ENCODE measurements at places on chromosomes 3 and 15.
A peak's percentile ranks its signal among the peaks of the same experiment; 100 is the strongest.

- no peak for ATAC-seq
Measured at GRCh38 chr15:76340803-76341365, 4.3 kb downstream of the ISL2 start.

DNA sequence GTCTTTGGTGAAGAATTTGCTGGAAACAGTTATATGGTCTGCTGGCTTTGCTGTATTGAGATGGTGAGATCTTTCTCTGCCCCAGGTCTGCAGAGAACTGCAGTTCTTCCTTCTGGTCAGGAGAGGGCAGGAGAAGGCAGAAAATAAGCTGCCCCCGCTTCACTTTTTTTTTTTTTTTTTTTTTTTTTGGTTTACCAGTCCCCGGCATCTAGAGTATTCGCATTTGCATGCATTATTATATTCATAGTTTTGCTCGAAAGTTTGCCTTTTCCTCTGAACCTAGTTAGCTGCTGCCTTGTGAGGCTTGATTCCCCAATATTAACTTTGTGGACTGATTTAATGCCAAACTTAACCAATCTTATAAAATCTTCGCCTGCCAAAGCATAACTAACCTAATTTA is 10.6 kb upstream of the PARL start:
- ATAC-seq = peak; percentile 57

GRCh38 chr3:12401208-12401607 is 83.1 kb upstream of the TSEN2 start:
- ATAC-seq = no peak

GRCh38 chr3:48268936-48269561 is 28.1 kb downstream of the ZNF589 start:
- ATAC-seq = peak; percentile 11

GRCh38 chr15:31314380-31314779 is 12.3 kb upstream of the KLF13 start:
- no peak for ATAC-seq

GRCh38 chr3:141707741-141708203 is 30.3 kb upstream of the RNF7 start:
- no peak for ATAC-seq

- ATAC-seq = no peak
Measured at GRCh38 chr3:153001210-153002078, 160.6 kb upstream of the RAP2B start.

DNA sequence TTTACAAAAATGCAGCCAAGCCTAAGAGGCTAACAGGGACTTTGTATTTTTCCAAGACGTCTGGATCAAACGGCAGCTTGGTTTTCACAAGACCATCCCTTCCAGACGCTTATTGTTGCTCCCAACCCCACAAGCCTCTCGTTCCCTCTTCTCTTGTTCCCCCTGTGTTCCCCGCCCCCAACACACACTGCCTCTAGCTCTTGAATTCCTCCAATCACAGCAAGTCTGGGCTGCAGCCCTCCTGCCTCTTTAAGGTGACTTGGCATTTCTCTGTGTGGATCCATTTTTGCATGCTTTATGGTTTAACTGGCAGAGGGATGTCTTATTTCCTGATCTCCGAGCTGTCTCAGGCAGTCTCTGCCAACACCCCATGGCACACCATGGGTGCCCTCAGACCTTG is 182.2 kb downstream of the ABHD5 start:
- no peak for ATAC-seq

DNA sequence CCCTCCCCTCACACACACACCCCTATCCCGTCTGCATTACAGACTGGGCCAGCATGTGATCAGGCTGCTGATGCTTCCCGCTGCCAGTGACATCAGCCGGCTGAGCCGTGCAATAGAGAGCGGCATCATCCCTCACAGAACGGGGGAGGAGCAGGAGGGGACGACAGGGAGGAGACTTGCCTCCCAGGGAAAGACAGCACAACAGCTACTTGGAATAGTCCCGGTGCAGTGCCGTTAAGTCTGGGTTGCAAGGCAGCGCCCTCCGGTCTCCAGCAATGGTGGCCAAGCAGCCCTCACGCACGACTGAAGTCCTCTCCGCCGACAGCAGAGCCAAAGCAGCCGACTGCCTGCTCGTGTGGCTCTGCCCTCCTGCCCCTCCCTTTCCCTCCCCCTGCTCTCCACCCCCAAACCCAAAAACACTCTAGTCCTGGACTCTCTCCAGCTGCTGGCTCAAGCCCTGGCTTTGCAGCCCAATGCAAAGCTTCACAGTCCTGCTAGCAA is 31.5 kb upstream of the RPS17 start:
- peak; percentile 95 for ATAC-seq

- no peak for ATAC-seq
Measured at GRCh38 chr3:116267116-116267515, 178.2 kb downstream of the LSAMP start.

GRCh38 chr3:15049584-15049983 is 15.5 kb downstream of the MRPS25 start:
- no peak for ATAC-seq

- no peak for ATAC-seq
Measured at GRCh38 chr15:35442742-35443141, 103.2 kb downstream of the DPH6 start.

GRCh38 chr3:120853416-120853815 is 54.6 kb upstream of the STXBP5L start:
- no peak for ATAC-seq

DNA sequence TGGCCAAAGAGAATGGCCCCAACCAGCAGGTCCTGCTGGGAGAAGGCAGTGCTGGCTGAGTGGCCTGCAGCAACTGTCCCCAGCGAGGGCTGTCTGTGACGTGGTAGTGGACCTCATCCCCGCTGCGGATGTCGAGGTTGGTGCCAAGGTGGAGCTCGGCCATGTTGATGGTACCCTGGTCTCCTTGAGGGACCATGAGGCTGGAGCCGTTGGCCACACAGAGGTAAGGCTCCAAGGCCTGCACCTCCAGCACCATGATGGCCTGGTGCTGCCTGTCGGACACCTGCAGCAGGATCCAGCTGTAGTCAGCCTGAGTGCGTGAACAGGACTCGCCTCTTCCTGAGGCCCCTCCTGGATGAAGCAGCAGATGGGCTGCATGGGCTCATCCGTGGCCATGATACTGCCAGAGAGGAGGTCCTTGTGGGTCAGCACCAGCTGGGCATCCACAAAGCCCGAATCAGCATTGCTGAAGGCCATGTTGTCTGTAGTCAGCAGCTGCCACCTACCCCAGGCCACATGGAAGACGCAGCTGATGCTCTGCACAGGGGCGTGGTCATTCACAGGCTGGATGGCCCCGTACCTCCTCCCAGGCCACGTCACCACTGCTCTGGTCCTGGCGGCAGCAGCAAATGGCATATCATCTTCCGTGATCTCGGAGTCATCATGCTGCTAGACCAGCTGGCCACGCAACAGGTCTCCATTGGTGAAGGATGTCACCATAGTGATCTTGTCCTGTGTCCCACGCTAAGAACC is 167.5 kb downstream of the GOLGA6L4 start:
- no peak for ATAC-seq

GRCh38 chr3:102020735-102021134 is 171.4 kb downstream of the NFKBIZ start:
- no peak for ATAC-seq

DNA sequence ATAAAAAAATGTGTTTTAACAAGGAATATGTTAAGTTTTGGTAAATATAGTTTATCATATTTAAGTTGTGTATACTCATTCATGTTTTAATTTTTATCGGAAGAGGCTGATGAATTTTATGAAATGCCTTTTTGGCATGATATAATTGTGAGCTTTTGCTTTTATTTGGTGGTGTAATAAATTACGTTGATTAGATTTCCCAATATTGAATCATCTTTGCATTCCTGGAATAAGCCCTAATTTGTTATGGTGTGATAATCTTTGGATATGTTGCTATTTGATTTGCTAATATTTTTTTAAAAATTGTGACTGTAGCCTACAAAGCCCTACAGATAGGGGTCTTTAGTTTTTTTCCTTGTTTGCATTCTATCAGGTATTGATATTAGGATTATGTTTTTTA is 107.4 kb downstream of the IGF1R start:
- ATAC-seq = peak; percentile 22

GRCh38 chr3:127384717-127385539 is 97.1 kb upstream of the PRR20G start:
- ATAC-seq = no peak

DNA sequence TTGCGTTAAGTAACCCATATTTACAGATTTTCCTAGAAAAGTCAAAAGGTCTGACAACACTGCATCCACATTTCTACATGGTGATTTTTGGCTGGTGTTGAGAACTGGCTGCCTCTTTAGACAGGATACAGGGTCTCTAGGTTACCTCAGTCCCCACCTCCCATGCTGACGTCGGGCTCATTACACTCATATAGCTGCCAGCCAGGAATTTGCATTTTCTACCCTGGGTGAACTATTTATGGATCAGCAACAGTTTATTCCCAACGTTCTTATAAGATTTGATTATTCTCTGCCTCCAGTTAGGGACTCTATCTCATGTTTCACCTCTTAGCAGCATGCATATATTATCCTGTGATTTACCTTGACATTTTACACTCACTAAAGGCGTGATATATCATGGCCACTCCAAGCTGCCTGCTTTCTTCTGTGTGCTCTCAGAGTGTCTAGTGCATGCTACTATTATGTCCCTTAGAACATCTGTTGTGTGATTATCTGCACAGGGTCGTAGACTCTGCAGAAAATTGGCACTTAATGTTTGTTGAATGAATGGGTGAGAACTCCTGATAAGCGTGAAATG is 49.0 kb downstream of the CLDN11 start:
- ATAC-seq = no peak

DNA sequence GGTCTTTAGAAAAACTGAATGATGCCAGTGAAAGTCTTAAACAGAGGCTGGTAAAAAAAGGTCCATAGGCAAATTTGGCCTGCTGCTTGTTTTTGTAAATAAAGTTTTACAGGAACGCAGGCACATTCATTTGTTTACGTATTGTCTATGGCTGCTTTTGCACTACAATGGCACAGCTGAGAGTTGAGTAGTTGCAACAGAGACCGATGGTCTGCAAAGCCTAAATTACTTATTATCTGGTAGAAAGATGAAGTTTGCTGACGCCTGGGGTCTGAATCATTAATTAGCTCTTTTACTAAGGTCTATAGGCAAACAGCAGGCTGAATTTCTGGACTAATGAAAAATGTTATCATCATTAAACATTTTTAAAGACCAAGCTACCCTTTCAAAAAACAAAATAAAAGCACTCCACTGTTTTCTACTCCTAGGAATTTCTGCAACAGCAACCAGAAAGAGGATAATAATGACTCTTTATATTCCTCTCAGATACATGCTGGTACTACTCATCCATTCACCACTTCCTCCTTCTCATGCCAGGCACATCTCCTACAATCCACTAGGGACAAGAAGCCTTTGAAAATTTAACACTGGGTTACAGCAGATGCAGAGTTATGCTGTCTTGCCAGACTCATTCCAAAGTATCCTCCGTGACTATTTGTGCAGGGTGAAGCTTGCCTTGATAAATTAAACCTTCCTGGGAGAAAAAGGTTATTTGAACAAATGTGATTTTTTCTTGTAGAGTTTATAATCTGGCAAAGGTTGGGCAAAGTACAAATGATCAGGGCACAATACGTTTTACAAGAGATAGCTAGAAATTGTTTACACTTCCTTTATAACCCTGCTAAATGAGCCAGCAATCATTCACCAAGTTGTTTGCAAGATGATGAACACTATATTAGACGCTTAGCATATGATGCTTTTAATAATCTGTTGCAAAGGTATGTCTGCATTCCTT is 6.0 kb downstream of the GATM start:
- ATAC-seq = no peak

DNA sequence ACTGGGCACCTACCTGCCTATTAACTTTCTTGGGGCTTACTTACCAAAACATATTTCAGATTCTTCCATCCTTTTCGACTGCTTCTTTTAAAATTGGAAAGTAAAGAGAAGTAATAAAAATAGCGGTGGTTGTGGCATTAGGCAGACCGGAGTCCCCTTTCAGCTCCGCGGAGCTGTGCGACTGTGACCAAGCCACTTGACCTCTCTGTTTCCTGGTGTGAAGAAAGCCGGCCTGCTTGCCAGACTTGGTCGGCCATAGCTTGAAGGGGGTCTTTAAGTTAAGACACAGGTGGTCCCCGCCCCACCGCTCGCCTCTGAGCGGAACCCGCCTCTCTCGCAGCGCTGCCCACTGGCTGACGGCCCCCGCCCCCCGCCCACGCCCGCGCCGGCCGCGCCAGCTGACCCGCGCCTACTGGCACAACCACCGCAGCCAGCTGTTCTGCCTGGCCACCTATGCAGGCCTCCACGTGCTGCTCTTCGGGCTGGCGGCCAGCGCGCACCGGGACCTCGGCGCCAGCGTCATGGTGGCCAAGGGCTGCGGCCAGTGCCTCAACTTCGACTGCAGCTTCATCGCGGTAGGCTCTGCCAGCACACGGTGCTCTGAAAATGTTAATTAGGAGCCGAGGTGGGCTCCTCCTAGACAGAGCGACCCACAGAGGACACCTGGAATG is 18.3 kb downstream of the NOX5 start:
- ATAC-seq = no peak

DNA sequence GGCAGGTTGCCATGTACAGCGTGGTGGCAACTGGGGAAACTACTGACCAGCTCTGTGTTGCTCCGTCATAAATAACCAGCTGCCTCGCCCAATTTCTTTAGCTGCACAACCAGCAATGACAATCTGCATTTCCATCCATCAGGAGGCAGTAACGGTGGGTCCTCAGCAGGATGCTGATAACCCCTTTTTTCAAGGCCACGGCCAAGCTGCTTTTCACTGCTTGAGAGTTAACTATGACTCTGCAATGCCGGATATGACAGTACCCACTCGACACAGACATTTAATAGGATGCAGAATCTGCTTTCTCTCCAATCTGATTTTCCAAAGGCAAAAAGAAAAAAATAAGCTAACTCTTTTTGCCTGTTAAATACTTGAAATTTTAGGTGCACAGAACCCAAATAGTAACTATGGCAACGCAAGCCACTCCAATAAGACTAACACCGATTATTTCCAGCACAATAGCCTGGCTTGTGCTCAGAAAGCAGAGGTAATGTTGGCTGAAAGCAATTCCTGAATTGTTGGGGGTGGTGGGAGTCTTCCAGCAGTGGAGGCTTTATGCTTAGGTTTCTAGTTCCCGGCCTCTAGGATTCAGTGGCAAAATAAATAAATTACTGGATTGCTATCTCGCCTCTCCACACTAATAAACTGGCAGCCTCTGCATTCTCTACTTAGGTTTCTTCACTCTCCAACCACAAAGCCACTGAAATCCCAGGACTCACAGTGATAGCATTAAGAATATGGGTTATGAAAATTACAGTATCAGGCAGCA is 31.2 kb upstream of the SRGAP3 start:
- no peak for ATAC-seq
